NCI-H1417 treated with DMSO at 0.1 percent for 48 hours (cell line): ENCODE measurements at places on chromosomes 7 and 10.

DNA sequence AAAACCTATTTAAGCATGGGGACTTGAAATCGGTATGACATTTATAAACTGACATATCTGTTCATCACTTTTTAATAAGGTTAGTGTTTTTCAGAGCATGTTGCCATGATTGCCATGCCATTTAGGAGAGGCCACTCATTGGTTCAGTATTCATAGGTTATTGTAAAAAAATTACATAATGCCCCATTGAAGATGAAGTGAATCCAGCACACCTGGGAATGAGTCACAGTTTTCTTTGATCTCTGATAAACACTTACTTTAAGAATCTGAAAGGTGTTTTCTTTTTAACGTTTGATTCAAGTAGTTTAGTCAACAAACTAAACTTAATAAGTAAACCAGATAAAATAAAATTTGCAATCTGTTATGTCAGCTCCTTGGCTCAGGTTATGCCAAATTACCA is 278.3 kb downstream of the ARL4A start:
- no peak for DNase-seq

DNA sequence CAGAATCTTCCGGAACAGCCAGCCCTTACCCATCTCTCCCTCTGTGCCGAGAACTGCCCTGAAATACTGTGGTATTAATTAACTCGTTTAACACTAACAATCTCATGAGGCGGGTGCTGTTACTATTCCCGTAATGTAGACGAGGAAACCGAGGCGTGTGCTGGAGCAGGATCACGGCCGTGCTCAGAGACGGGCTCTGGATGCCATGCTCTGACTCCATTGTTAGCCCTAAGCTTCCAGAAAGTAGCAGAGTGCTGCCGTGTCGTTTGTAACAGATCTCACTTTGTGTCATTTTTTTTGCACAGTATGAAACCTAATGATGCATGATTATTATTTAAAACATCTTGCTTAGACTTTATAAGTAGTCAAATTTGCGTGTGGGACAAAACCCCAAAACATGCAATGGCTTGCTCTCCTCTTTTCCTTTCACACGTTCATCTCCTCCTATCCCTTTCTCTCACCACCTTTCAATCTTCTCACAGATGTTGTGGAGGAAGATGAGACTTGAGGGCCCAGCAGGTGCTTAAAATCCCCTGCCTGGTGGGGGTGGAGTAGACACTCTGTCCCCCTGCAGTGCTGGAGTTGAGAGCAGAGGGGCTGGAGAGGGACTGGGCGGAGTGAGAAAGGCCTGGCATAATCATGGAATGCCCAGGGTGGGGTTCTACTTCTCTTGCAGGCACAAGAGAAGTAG is 482 bp upstream of the ACTR3C start:
- DNase-seq, result no peak

DNA sequence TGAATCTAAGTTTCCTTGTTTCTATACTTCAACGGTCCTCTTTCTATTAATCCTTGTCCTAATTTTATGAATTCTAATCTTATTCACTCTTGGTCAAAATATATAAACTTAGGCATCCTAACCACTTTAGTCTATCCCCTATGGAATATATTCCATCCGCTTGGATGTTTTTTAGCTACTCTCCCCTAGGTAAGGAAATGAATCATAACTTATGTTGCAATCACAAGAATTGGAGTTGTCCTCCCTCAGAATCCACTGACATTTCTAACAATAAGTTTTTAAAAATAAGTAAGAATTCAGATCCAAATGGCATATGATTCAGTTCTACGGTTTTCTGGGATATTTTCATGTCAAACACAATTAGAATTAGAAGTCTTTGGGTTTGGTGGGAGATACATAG is 1081.6 kb downstream of the SORCS1 start:
- no peak for DNase-seq

DNA sequence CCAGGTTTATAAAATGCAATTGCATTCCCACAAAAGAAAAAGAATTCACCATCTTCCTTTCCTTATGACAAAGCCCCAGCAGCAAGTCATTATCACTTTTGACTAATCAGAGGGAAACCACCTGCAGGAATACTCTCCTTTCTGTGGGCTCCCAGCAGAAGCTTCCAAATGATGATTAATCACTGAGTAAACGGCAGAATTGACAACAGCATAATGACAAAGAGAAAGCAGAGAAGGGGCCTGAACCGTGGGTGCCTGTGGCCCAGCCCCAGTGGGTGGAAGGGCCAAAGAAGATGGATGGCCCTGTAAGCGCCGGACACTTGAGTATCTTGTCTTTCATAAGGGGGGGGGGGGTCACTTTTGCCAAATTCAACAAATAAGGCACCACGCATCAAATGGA is 152.4 kb upstream of the NRBF2 start:
- DNase-seq, result no peak

- DNase-seq, result no peak
Observed at GRCh38 chr7:111765751-111766643, 203.7 kb upstream of the IMMP2L start.

GRCh38 chr10:3714967-3715366 is 70.0 kb downstream of the KLF6 start:
- DNase-seq, result no peak

- DNase-seq, result no peak
Observed at GRCh38 chr7:143015084-143015483, 11.8 kb downstream of the OR9A2 start.

DNA sequence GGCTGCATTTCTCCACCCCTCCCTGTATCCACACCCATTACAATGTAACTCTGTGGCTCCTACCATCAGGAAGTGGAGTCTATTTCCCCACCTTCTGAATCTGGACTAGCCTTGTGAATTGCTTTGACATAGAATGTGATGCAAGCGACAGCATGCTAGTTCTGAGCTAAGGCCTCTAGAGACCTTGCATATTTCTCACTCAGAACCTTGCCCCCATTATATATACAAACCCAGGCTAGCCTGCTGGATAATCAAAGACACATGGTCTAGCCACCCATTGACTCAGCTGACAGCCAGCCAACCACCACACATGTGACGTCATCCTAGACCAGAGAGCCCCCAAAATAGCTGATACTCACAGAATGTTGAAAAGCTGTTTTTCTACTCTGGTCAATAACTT is 77.9 kb downstream of the CCDC71L start:
- no peak for DNase-seq
